ENCODE measurements at places on chromosomes 16 and 17.

GRCh38 chr16:1949507-1949906 lies 5.0 kb downstream of the RPL3L start:
- DNase-seq: no peak

DNA sequence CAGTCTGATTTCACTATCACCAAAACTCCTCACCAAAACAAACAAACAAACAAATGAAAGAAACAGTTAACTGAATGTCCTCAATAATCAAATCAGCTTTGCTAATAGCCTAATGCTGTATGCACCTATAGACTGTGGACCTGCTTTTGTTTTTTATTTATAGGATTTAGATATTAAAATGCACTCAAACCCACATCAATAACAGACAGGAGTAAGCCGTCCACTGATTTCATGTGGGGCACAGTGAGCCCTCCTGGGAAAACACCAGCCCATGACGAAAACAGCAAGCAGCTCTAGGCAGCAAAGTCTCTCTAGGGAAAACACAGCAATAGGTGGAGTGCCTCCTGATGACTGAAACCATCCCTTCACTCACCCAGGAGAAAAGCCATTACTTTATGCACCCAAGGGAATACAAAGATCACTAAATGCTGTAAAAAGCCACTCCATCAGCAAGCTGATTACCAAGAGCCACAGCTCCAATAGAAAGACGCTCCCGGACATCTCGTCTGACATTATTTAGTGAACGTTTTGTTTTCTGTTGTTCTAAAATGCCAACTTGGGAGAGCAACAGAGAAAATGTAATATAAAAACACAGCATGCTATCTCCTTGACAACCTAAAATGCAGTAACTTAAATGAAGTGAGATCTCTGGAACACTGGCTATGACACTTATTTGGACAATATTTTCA lies 47.8 kb downstream of the ANKFY1 start:
- DNase-seq: no peak

- no peak for DNase-seq
Measured at GRCh38 chr16:14070555-14070876, 603 bp upstream of the MRTFB start.

- no peak for DNase-seq
Measured at GRCh38 chr17:43667506-43667905, 5.8 kb upstream of the MEOX1 start.

DNA sequence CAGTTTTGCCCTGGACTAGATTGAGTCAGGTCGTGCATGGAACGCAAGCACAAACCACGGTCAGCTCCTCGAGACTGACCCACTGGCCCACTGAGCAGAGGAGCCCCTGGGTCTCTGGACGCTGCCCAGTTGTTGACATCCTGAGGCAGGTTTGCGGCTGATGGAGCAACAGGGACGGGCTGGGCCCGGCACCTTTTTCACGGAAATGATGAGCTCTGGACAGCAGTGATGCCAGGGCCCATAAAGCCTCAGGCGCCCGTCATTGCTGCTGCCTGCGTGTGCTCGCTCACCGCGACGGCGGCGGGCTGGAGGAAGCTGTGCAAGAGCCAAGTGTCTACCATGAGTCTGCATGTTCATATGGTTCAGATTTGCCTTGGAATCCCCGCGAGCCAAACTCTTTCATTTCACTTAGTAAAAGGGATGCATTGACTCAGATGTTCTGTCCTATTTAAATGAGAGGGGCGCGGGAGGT lies 30.8 kb upstream of the CRISPLD2 start:
- DNase-seq: no peak

DNA sequence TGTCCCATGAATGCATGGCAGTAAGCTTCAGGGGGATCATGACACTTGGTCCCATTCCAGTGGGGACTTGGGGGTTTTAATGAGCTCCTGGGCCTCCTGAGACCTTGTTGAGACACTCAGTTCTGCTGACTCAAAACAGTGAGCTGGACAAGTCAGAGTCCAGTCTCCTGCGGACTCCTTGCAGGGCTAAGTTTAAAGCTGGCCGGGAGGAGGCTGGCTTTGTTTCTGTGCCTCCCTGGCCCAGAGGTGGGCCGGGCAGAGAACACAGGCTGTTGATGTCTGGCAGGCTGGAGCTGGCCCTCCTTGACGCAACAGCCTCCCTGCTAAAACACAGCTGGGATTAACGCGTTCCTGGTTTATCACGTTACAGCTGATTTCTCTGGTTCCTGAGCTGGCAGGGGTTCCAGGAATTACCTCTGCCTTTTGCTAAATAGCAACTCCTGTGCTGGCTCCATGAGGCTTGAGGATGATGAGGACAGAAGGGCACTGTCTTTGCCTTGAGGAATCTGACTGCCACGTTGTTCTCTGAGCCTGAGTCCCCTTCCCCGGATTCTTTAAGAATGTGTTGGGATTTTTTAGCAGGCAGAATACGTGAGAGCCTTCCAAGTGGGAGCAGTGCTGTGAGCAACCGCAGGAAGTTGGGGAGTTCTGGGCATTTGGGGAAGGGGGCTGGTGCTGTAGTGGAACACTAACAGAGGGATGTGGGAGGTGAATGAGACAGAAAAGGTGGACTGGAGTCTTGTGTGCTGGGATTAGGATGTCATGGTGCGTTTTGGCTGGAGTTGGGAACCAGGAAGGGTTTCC lies 2.0 kb downstream of the GPT2 start:
- no peak for DNase-seq

- no peak for DNase-seq
Measured at GRCh38 chr17:1190751-1191331, 11.1 kb upstream of the ABR start.

- no peak for DNase-seq
Measured at GRCh38 chr17:48031966-48032365, 5.6 kb downstream of the COPZ2 start.

- DNase-seq: peak; percentile 76
Measured at GRCh38 chr17:74972107-74972972, at the start of gene HID1. Gene HID1 (minus strand): TSS chr17:74972759. CDS start chr17:74972656, 103 bp downstream.

DNA sequence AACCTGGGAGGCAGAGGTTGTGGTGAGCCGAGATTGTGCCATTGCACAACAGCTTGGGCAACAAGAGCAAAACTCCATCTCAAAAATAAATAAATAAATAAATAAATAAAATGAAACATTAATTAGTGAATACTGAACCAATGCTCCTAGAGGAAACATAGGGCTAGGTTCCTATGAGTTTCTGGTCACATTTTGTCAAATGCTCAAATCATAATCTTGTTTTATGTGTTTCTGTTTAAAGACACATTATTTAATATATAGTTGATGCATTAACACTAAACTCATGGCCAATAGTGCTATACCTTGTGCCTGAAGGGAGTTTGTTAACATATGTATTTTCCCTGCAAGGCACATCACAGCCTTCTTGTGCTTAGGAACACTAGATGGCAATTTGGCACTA lies 66.8 kb downstream of the HS3ST3A1 start:
- DNase-seq: no peak

GRCh38 chr17:31442276-31442675 lies 50.8 kb downstream of the RAB11FIP4 start:
- DNase-seq: no peak

- no peak for DNase-seq
Measured at GRCh38 chr17:1933875-1934715, 91.0 kb downstream of the RTN4RL1 start.

DNA sequence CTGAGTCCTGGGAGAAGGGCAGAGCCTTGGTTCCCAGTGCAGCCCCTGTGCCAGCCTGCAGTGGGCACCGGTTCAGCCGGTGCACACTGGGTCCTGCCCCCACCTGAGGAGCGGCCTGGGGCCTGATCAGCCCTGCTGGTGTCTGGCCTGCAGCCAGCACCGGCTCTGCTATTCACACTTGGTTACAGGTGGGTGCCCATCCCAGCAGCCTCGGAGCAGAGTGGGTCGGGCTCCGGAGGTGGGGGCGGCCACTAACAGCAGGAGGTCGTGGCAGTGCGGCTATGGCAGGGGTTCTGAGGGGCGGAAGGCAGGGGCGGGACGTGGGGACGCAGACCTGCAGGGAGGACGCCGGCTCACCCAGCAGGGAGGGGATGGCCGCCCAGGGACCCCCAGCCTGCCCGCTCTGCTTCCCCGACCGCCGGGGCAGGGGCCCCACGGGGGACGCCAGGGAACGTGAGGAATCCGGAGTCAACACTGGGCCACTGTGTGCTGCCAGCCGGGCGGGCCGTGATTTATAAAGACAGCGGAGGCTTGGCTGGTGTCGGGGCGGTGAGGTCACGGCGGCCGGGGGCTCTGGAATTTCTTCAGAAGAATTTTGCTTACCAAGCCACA lies 20.3 kb downstream of the METRNL start:
- no peak for DNase-seq

GRCh38 chr16:14464796-14465195 lies 165.3 kb downstream of the PARN start:
- DNase-seq: no peak

DNA sequence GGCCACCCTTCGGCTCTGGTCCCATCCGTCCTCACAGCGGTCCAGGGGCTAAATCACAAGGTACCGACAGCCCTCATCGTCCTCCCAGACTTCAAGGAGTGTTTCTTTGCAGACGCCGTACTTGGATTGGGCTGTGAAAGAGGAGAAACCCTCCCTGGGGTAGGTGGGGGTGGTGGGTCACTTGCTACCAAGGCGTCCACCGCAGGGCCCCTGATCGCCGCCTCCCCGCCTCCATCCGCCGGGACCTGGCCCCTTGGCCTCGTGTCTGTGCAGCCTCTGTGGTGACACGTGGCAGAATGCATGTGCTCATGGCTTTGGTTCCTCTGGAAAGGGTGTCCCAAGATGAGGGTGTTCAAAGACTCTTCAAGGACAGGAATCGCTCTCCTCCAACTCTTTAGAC lies 151.4 kb downstream of the BANP start:
- no peak for DNase-seq

DNA sequence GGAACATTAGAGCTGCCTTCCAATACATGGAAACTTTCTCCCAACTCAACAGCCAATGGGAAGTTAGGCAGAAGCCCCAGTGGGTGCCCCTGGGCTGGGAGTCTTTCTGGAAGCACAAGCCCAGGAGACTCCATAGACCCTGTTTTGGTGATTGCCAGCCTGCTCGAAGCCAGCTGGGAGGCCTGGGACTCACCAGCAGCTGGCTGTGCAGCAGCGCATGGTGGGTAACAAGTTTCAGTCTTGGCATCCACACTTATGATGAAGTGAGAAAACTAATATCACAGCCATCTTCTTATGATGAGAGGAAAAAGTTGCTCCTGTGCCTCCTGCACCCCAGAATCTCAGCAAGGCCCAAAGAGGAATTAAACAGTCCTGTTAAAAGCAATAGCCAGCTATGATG lies 522.5 kb upstream of the CDH5 start:
- DNase-seq: no peak

DNA sequence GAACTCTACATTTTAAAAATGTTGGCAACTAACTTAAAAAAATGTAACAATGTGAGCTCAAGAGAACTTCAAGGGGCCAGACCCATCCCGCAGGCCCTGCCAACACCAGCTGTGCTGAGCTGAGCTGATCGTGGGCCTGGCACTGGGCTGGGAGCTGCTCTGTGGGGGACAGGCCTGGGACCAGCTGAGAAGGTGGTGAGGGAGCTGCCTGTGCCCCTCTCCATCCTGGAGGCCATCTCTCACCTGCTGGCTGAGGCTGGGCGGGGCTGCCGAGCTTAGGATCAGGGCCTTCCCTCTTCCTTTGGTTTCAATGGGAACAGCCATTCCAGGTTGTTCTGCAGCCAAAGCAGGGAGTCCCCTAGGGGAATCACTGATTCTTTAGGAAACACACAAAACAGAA lies 58.2 kb downstream of the IL21R start:
- DNase-seq: no peak

All from activated T-cell treated with anti-CD3 and anti-CD28 coated beads for 48 hours (primary cell).